Activated T-cell treated with anti-CD3 and anti-CD28 coated beads for 24 hours (primary cell): ENCODE measurements at places on chromosomes 6 and 20.

- DNase-seq = no peak
Measured at GRCh38 chr6:43967719-43968091, 159.5 kb downstream of the MRPL14 start.

GRCh38 chr6:124223611-124224345 is 420.1 kb downstream of the NKAIN2 start:
- DNase-seq = no peak

GRCh38 chr6:111992851-111993250 is 61.1 kb upstream of the CCN6 start:
- DNase-seq = peak; percentile 36

GRCh38 chr6:125812394-125813292 is 21.9 kb downstream of the NCOA7 start:
- DNase-seq = no peak

DNA sequence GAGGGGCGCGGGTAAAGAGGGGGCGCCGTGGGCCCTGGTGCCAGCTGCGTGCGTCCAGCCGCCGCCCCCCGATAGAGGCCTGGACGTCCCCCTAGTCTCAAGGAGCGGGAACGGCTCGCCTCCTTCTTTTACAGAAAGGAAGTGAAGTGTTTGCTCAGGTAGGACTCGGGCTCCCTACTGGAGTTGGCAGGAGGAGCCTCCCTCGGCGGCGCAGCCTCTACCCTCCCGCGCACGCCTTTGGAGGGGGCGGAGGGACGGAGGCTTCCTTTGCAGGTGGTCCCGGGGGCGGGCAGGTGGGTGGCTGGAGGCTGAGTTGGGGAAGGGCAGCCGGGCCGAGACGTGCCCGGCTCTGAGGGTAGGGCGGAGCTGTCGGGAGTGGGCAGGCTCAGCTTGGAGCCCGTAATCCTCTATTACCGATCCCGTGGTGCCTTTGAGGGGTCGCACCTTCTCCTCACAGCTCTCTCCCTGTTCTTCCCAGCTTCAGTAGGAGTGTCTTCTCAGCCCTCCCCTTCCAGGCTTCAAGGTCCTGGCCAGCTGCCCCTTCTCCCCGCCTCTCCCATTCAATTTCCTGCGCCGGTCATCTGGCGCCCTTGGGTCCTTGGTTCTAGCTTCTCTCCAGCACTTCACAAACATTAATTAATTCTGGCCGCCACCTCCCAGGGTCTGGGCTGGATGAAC is 728 bp downstream of the ITPR3 start:
- DNase-seq = peak; percentile 36

GRCh38 chr6:21123507-21124436 is 469.8 kb upstream of the SOX4 start:
- DNase-seq = no peak

DNA sequence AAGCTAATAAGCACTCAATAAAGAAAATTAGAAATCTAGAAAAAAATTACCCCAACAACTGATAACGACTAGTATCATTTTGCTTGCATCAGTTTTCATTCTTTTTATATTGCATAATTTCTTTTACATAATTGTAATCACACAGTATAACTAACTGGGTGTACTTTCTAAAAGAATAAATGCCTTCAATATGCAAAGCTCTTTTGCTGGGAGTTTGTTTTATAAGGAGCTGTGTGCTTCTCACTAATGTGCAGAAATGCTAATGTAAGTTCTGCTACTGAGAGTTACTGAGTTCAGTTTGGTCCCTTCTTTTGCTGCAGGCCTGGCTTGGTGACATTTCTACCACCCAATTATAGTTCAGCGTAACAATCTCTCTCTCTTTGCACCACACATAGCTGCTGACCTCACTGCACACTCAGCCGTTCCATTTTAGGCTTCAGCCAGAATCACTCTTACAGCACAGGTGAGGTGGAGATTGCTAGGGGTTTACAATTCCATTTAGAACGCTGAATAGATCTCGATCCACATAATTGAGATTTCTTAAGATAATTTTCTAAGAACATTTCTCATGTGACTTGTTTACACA is 20.9 kb upstream of the KLHL31 start:
- DNase-seq = no peak

GRCh38 chr6:9539231-9539755 is 875.6 kb downstream of the TFAP2A start:
- no peak for DNase-seq

DNA sequence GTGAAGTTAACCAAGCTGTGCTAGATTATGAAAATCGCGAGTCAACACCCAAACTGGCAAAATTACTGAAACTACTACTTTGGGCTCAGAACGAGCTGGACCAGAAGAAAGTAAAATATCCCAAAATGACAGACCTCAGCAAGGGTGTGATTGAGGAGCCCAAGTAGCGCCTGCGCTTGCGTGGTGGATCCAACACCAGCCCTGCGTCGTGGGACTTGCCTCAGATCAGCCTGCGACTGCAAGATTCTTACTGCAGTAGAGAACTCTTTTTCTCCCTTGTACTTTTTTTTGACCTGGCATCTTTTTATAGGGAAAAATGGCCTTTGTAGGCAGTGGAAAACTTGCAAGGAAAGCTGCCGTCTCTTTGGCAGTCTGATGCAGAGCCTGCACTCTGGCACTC is 6.8 kb downstream of the GID8 start:
- DNase-seq = no peak
